ENCODE measurements at places on chromosomes 7 and 10.

DNA sequence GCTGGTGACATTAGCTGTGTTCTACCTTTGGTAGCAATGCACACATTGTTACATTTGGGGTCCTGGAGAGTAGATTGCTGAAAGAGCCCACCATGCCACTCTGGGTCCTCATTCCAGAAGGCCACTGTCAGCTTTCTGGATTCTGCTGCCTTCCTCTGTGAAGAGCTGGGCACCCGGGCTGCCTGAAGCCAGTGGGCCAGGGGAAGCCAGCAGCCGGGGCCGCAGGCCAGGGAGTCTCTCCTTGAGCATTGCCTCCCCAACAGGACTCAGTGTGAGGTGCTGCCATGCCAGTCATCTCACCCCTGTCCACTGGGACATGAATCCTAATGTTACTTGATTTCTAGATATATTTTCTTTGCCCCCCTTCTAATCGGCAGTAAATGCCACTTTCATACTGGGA is 234.0 kb downstream of the SKAP2 start:
- no peak for DNase-seq

- DNase-seq, result no peak
Measured at GRCh38 chr7:146557971-146558469, 441.4 kb downstream of the CNTNAP2 start.

DNA sequence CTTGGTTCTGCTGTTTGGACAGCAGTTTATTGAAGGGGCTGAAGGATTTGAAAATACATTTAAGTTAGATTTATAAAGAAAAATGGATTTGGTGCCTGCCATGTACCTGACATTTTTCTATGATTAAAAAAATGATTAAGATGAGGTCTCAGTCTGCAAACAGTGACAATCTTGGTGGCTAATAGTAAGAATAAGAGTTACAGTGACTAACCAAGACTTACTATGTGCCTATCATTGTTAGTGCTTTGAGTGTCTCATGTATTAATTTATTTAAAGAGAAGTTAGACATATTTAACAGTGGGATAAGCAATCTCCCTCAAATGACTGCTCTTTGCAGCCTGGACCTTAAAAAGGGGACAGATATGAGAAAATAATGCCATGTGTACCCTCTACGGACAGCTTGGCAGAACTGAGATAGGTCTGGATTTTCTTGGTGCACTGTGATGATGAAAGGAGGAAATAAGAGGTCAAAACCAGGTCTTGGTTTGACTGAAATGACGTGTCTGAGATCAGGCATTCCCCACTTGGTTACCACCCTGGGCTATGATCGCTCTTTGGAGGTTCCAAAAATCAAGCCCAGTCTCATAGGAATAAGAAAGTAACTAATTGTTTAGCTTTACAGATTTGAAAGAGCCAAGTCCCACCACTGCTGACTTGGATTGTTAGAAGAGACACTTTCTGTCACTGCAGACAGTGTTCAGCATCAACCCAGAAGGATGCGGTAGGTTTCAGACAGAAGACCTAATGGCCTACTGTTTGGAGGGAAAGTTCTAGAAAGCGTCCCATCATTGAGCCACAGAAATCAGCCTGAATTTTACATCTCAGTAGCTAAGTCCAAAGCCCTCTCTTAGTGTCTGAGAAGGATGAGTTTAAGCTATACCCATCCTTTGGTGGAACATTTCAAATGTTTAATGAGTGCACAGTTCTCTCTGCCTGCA is 2.1 kb downstream of the CASP7 start:
- no peak for DNase-seq

- DNase-seq, result no peak
Measured at GRCh38 chr7:68148440-68148839, 1151.8 kb downstream of the TYW1 start.

- DNase-seq, result no peak
Measured at GRCh38 chr10:804787-805619, 115.5 kb upstream of the DIP2C start.

GRCh38 chr7:142615508-142615907 is 133.8 kb upstream of the PRSS1 start:
- DNase-seq, result no peak

Data from GDM1 (cell line).